Stimulated activated CD8-positive, alpha-beta memory T cell treated with anti-CD3 and anti-CD28 coated beads, Interleukin-4, amount 100 ng/mL, for 24 hours (primary cell): ENCODE measurements at places on chromosomes 6 and 20.

DNA sequence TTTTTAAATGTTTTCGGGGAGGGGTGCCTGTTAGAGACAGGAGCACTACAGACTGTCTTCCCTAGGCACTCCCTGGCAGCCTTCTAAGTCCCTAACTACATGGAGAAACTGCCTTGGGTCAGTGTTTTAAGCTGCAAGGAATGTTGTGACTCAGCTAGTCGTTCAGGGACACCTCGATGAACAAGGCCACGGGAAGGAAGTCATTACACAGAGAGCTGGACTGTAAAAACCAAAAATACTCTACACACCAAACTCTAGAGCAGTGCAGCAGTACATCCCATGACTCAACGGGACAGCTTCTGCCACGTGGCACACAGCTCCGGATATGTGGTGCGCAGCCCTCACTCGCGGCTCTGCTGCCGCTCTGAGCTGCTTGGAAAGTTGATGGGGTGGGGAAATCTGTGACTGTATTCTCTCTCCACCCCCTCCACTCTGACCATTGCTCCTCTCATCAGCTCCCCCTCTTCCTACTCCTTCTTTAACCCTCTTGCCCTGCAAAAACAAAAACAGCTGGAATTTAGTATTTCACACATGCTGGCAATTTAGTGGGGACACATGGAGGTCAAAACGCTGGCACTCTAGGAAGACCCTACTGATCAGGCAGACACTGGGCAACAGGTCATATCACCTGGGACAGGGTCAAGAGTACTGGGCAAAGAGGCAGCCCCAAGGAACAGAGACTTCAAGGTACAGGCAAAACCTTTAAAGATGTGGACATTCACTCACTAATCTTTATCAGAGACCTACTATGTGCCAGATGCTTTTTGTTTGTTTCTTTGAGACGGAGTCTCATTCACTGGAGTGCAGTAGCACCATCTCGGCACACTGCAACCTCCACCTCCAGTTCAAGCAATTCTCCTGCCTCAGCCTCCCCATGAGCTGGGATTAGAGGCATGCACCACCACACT lies 10.9 kb upstream of the LPIN3 start:
- DNase-seq: peak; percentile 42

- DNase-seq: no peak
Measured at GRCh38 chr20:44597516-44597915, 15.1 kb downstream of the PKIG start.

DNA sequence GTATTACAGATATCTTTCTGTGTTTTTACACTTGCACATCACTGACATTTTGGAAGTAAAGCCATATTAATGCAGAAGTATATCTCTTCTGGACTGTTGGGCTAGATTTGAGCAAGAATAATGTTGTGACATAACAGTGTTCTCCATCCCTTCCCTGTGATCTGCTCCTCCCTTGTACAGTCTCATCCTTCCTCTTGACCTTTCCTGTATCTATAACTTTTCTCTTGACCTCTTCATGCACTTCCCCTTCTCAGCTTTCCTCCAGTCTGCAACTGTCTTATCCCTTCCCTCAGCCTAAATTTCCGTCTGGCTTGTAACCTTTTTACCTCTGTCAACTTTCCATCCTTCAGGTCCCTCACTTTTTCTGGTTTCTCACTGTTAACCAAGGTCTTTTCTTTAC lies 29.8 kb downstream of the NCOA3 start:
- no peak for DNase-seq

GRCh38 chr6:35894776-35895175 lies 26.1 kb downstream of the SRPK1 start:
- DNase-seq: no peak

DNA sequence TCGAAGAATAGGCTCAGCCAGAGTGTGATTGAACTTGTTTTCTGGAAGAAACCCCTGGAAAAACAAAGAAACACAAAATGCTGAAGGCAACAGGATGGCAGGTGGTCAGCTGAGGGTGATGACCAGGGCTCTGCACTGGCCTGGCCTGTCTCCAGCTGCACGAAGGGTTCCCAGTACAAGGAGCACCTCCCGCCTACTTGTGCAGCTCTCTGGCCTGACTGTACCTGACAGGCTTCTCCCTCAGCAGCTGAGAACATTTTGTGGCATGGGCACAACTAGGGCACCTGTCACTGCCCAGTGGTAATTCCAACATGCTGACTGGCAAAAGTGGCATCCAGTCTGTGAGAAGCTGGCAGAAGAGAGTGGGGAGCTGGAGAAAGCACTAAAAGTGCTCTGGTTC lies 38.8 kb upstream of the EMILIN3 start:
- no peak for DNase-seq

DNA sequence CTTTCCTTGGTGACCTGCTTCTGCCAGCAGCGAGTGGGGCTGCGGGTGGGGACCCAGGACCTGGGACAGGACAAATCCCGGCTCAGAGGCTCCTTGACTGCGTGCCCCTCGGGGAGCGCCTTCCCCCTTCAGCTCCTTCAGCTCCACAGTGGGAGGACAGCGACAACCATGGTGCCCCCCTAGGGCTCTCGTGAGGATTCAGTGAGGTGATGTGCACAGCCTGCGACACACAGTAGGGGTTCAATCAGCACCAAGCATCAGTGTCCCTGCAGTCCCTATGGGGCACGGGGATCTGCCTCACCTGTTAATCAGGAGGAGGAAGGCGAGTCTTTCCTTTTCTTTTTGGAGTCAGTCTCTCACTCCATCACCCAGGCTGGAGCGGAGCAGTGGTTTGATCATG lies 209.2 kb downstream of the PREX1 start:
- no peak for DNase-seq

- no peak for DNase-seq
Measured at GRCh38 chr6:166496460-166496859, 90.0 kb downstream of the RAMACL start.

GRCh38 chr6:169141671-169142537 lies 111.7 kb downstream of the THBS2 start:
- DNase-seq: no peak

DNA sequence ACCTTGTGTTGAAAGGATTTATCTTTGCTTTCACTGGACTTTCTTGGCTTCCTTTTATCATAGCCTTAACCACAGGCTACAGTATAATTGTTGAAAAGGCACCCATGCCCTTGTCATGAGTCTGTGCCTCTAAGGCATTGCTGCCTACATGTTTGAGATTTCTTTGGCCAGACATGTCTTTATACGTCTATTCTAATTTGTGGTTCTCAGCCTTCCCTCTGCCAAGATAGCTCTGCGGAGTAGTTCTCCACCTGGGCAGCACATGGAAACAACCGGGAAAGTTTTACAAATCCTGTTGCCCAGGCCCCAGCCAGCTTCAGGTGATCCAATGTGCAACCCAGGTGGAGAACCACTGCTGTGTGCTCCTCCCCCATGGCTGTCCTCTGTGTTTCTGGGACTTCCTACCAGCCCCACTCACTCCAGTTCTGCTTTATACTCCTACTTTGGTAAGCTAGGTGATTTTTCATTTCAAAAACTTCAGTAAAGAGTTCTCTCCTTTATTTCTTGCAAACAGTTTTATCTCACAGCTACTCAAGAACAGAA lies 159.6 kb upstream of the MYLIP start:
- no peak for DNase-seq

DNA sequence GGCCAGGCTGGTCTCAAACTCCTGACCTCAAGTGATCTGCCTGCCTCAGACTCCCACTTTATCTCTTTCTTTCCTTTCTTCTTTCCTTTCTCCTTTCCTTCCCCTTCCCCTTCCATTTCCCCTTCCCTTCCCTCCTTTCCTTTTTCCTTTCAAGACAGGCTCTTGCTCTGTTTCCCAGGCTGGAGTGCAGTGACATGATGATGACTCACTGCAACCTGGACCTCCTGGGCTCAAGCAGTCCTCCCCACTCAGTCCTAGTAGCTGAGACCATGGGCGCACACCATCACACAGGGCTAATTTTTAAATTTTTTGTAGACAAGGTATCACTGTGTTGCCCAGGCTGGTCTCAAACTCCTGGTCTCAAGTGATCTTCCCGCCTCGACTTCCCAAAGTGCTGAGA lies 377.6 kb upstream of the ZFP64 start:
- no peak for DNase-seq

GRCh38 chr6:95186710-95187109 lies 390.6 kb upstream of the MANEA start:
- no peak for DNase-seq

DNA sequence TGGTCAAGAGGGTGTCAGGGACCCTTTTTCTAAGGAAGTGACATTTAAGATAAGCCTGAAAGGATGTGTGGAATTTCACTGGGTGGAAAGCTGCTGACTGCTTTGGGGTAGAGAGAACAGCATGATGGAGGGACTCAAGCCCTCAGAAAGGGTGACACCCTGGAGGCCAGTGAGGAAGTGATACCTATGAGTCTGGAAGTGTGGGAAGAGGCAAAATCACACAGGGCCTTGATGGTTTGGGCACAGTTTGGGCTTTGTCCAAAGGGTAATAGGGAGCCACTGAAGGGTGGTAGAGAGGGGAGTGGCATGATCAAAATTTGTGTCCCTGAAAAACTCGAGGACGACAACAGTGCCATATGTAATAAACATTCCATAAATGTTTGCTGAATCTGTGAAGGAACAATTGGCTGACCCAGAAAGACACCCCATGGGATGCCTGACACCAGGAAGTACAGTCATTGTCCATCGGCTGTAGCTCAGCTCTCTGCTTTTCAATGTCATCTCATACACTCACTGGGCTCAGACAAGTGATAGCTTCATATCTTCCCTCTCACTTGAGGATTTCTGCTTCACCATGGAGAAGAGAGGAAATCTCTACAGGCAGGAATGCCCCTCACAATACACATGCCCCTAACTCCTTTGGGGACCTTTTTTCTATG lies 21.3 kb downstream of the CASS4 start:
- no peak for DNase-seq

GRCh38 chr6:107489636-107490565 lies at the start of gene SOBP:
Gene SOBP (plus strand): TSS chr6:107490117. CDS start chr6:107490617, 500 bp downstream.
- peak; percentile 53 for DNase-seq

DNA sequence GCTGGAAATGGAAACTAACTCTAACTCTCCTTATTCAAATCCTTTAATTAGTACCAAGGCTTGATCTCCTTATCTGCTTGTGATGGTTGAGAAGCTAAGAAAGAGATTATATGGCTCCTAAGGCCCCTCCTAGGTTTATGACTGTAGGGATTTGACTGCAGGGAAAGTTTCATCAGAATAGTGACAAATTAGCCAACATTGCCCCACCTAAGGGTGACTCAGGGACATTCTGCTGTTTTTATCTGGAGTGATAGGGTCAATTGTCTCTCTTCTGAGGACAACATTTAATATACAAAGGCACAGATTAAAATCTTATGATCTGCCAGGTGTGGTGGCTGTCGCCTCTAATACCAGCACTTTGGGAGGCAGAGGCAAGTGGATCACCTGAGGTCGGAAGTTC lies 138.1 kb upstream of the MARCKS start:
- DNase-seq: no peak

DNA sequence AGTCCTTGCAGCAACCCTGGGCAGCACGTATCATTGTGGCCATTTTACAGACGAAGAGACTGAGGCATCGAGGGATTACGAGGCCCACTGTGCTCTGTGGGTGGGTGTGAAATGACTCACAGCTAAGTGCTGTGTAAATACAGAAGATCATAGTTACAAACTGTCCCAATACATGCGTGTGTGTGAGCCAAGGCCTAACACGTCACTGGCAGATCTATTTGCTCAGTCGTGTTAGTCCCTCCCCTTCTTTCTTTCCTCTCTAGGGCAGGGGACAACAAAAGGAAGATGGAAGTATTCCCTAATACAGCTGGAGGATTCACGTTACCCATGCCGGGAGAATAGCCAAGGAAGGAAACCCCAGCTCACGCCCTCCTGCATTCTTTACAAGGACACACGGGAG lies 175.9 kb downstream of the CDC5L start:
- no peak for DNase-seq

GRCh38 chr6:22087960-22088706 lies 208.7 kb downstream of the PRL start:
- DNase-seq: no peak
